ENCODE measurements at places on chromosomes 5 and 9. TPM values are rescaled to one million over a fixed set of nuclear protein-coding genes. Genes with fewer than 3 reads are reported as not detected.

Gene IZUMO3
- not detected for total RNA-seq

Gene PCDH12
- total RNA-seq, result 1.6 TPM

Gene TAS2R1
- total RNA-seq, result 1.9 TPM

Gene ANKRD20A1
- 1.9 TPM for total RNA-seq

Gene HAVCR1
- total RNA-seq, result not detected

Gene KIF20A
- 2.1 TPM for total RNA-seq

Gene RHOBTB3
- total RNA-seq, result 66.2 TPM

GRCh38 chr5:177123789-177124485, 9.6 kb upstream of the NSD1 start:
- ATAC-seq, result no peak

DNA sequence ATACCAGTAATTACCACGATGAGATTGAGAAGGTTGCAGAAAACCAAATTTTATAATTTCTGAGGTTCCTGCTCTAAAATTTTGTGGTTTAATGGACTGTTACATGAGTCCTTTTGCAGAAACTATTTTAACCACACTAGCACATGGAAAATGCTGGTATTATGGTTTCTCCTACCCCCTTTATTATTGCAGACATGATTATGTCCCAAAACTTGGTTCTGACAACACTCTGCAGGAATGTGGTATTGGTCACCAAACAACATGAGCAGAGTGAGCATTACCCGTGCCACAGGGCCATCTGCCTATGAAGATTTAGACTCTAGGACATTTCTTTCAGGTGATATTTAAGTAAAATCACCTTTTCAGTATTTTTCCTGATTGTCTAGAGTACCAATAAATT, 2.8 kb upstream of the ECM2 start:
- ATAC-seq, result no peak

GRCh38 chr9:92097997-92098482, 17.2 kb downstream of the SPTLC1 start:
- ATAC-seq, result peak; percentile 58

GRCh38 chr5:3899093-3899492, 303.5 kb downstream of the IRX1 start:
- no peak for ATAC-seq

- no peak for ATAC-seq
These were observed 36.8 kb upstream of the STARD4 start for GRCh38 chr5:111548992-111549649.

DNA sequence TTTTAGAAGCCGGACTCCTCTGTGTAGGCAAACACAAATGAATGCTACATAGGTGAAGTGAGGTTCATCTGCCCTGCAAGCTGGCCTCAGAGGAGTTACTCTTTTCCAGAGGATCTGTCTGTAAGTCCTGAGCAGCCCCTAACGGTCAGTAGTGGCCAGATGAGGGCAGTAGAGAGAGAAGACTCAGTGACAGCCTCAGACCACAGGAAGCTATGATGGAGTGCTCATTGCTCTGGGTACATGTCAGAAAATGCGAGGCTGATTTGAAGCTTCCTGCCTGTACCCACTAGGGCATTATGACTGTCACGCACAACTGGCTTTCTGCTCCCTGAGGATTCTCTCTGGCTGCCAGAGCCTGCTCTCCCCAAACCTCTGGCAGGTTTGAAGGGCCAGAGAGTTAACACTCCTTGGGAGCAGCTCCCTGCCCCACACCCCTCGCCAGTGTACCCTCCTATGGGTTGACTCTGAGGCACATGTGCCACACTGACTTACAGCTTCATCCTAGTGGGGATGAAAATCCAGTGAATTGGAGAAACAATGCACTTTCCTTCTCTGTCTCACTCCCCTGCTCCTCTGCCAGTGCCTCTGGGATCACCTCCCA, 141.5 kb downstream of the GABRG2 start:
- ATAC-seq, result peak; percentile 94

DNA sequence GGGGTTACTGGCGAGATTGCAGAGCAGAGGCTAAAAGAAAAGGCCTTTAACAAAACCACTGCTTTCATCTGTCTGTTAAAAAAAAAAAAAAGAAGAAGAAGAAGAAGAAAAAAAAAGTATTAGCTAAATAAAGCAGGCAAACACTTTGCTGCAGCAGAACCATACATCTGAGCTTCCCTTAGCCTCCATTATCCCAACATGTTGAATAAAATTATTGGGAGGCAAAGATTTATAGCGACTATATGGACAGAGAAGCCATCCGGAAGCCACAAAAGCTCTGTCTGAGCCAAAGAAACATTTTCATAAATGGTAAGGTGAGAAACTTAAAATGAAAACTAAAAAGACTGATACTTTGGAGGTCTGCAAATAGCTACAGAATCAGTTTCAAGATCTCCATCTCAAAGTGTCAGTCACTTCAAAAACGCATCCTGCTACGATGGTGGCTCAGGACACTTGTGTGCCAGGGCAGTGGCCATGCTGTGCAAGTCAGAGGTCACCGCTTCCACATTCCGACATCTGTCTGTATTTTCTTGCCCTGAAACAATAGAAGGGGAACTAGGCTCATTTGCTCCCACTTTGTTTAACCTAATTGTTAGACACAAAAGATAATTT, 9.6 kb downstream of the EFNA5 start:
- no peak for ATAC-seq

GRCh38 chr5:150229571-150229970, 39.7 kb downstream of the SLC6A7 start:
- no peak for ATAC-seq

GRCh38 chr9:125889112-125889475, 141.9 kb downstream of the PBX3 start:
- ATAC-seq, result peak; percentile 73

DNA sequence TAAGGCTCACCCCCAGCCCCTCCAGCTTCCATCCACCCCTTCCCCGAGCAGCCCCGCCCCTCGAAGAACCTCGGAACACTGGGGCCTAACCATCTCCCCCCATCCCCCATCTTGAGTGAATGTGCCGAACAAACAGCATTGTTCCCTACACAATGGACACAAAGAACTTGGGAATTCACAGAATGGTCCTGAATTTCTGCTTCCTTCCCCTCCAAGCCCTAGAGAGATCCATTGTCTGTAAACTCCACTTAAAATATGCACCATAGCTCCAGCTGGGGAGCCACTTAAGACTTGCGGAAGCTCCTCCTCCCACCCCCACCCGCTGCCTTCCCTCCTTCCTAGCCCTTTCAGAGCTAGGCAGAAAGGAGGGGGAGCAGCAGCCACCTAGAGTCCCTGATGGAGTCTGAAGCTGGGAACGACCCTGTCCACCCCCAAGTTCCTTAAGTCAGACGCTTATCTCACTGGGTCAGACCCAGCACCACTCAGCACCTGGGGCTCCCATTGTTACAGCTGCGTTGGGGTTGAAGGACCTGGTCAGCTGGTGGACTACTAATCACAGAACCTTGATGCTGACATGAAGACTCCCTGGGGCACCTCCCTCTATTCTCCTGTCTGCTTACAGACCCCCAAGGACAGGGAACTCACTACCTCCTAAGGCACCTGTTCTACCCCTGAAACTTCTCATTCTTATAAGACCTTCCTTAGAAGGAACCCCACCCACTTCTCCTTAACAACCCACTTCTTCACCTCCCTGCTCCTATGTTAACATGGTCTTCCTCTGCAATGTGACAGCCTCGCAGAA, 61.4 kb downstream of the PCDH1 start:
- no peak for ATAC-seq

GRCh38 chr9:691825-692400, 149.6 kb upstream of the DMRT1 start:
- ATAC-seq, result no peak

DNA sequence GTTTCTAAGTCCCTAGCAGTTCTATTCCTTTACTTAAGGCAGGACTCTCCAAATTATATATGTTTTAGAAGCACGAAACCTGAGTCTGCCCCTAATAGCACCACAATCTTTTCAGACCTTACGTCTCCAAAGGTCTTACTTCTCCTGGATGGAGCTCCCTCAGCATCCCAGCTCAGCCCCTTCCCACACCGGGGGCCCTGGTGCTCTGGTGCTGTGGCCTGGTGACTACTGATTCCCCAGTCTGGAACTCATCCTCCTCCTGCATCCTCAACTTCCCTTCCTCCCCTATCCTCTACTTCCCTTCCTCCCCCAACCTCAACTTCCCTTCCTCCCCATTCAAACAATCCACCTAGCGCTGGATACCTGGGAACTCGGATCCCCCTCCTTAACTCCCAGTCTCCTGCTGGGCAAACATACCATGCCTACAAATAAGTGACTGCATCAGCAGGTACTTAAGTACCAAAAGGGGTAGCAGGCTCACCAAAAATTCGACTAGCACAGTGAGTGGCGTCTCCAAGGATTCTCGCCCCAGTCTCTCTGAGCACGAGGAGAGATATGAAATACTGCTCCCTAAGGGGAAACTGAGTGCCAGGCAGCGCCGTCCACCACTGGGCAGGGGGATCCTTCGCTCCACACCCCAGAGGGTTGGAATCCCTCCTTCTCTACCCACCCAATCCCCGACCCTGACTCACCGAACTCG, 831 bp downstream of the IGFBPL1 start:
- no peak for ATAC-seq

DNA sequence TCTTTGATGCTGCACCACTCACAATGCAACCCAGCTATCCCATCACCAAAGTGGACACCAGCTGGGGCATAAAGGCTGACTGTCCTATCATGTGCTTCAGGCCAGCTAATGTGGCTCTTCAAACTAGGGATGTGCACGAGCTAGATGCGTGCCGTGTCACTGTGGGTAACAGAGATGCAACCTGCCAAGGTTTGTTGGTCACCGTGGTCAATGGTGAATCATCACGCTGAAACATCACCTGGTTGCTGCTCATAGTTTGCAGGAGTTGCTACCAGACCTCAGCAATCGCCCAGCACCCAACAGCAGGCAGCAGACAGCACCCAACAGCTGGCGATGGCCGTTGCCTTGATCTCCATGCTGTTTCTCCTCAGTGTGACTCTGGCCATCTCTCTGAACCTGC, 2.1 kb upstream of the PCDHGA1 start:
- ATAC-seq, result no peak

- ATAC-seq, result peak; percentile 17
These were observed 986.4 kb upstream of the CDH18 start for GRCh38 chr5:20974426-20974825.

GRCh38 chr5:84063041-84063440, 321.6 kb downstream of the EDIL3 start:
- ATAC-seq, result no peak

GRCh38 chr9:100597236-100597635, 19.4 kb downstream of the CAVIN4 start:
- ATAC-seq, result no peak

GRCh38 chr5:116572350-116573278, 2.0 kb downstream of the SEMA6A start:
- peak; percentile 19 for ATAC-seq

DNA sequence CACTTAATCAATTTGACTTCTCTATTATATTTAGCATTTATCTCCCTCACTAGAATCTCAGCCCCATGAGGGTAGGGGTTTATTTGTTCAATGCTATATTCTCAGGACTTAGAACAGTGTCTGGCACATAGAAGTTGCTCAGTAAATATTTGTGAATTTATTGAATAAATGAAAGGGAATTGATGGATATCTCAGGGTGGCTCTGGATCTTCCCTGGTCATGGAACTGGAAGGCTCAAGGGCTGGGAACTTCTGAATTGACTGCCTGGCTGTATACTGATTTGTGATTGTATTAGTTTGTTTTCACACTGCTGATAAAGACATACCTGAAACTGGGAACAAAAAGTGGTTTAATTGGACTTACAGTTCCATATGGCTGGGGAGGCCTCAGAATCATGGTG, 57.2 kb downstream of the KIF4B start:
- ATAC-seq, result no peak

GRCh38 chr5:115589043-115589442, 13.2 kb downstream of the TICAM2 start:
- no peak for ATAC-seq

DNA sequence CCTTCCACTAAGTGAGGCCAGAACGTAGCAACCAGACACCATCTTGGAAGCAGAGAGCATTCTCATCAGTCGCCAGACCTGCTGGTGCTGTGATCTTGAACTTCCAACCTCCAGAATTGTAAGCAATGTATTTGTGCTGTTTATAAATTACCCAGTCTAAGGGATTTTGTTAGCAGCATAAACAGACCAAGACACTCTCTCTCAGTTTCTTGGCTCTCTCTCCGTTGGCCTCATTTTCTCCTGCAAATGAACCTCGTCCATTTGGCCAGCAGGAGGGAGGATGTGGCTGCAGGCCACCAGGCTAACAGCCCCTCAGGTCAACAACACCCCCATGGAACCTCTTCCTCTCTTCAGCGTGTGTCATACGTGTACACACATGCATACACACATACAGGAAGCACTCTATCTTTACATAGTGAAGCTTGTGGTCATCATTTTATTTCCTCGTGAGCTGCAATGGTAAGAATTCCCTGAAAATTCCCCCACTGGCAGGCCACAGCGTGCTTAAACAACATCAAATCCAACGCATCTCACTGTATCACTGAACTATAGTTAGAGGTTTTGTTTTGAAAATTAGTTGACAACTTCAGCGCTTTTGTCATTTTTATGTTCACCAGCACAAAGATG, 62.8 kb upstream of the PPP1R26 start:
- ATAC-seq, result no peak

- ATAC-seq, result no peak
These were observed 703.0 kb upstream of the NUDT12 start for GRCh38 chr5:104265531-104266140.

DNA sequence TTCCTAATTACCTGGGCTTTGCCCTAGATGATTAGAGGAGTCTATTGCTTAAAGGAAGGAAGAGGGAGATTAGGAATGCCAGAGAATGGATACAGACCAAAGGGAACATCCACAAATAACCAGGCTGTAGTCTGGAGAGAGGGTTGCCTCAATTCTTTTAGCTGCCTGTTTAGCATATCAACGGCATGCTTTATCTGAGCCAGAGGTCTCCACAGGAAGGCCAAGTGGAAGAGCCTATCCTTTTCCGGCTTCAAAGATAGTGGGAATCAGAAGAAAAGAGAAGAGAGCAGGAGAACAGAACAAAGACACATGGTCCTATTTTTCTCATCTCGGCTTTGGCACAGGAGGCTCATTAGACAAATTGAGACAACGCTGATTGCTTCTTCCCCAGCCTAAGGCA, 142.4 kb downstream of the NMUR2 start:
- ATAC-seq, result no peak

DNA sequence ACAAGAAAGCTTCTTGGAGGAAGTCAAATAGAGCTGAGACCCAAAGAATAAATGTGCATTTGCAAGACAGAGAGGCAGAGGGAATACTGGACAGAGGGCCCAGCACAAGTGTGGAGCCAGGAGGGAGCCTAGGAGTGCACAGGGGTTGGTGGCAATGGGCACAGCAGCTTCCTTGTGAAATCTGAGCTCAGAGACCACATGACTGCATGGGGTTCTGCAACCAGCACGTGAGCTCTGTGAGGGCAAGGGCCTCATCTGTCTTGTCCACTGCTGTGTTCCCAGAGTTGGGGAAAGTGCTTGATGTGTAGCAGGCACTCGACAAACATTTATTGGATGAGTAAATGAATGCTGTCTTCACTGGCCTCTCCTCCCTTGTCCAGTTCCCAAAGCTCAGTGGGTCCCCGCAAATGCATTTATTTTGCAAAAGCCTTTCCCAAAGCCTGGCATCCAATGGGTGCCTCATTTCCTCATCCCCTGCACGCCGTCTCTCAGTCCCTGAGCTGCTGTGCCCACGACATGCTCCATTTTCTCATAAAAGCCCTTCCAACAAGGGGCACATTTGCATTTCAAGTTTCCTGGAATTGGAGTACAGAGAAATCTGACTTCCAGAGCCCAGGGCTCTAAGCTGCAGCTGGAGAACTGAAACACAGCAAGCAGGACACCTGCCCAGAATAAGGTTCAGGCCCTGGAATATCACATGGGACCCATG, 58.5 kb downstream of the KCNIP1 start:
- peak; percentile 80 for ATAC-seq

- no peak for ATAC-seq
These were observed 5.5 kb downstream of the CSNK1G3 start for GRCh38 chr5:123517476-123517875.

Measured in motor neuron (in vitro differentiated cells).